ENCODE measurements at places on chromosomes 2 and 18.

DNA sequence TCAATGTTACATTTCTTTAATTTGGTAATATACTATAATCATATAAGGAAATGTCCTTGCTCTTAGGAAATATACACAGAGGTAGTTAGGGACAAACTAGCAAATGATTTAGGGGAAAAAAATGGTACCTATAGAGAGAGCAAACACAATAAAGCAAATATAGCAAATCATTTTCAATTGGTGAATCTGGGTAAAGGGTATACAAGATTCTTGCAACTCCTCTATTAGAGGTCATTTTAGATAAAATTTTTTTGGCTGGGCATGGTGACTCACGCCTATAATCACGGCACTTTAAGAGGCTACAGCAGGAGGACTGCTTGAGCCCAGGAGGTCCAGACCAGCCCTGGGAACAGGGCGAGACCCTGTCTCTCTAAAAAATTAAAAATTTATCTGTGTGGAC lies 44.4 kb downstream of the STRN start:
- DNase-seq, result no peak

GRCh38 chr2:11234309-11234708 lies 79.0 kb downstream of the SLC66A3 start:
- DNase-seq, result no peak

GRCh38 chr2:173232956-173233744 lies 121.5 kb upstream of the CDCA7 start:
- no peak for DNase-seq

DNA sequence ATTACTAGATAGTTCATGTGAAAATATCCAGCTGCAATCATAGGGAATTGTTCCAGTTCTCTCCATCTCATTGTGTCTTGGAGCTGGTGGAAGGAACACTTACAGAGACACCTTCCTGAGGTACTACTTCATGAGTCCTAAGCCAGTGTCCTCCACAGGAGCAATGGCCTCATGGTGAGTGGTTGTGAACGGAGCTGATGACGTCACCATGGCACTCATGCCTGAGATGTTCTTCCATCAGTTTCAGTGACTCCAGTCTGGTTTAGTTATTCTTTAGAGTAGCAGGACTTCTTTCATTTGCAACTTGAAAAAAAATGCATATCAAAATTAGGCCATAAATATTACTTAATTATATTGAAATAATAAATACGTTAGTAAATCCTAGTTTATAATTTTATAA lies 418.6 kb downstream of the ZNF521 start:
- DNase-seq, result no peak

- no peak for DNase-seq
Observed at GRCh38 chr2:222730366-222730999, 59.0 kb downstream of the MOGAT1 start.

GRCh38 chr2:45276914-45277313 lies 267.7 kb upstream of the SIX2 start:
- no peak for DNase-seq

DNA sequence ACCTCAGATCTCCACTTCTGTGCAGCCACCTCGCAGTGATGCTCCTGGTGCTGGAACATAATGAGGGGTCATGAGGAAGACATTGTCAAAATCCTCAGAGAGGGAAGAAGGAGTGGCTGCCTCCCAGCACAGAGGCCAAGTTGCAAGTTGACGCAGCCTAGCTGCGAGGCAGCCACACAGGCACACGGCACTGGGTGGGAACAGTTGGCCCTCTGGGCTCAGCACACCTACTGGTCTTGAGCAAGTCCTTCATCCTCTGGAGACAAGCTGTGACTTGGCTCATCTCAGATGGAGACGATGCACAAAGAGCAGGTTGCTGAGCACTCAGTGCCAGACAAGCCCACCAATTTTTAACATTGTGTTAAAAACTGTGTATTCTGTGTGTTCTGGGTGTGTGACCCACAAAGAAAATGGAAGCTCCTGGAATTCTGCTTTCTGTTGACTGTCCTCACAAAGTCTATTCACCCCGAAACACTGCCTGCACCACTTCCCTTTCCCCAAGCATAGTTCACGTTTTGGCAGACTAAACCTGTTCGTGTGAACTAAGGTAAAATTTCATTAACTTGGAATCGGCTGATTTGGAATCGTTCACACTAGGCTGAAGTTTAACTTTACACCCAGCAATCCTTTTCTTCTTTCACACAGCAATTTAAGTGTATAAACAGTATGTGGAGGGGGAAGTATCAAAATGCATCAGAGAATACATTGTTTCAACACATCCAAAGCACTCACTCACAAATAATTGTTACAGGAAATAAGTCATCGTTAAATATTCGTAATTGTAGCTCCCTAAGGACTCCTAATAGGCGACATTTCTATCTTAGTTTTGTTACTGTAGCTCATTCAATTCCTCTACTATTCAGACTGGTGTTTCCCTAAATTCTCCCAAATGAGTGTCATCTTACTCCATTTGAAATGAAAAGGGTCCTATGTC lies 266.6 kb upstream of the ID2 start:
- DNase-seq, result no peak

GRCh38 chr2:42937171-42937875 lies 144.9 kb upstream of the HAAO start:
- DNase-seq, result no peak

GRCh38 chr2:145086910-145087309 lies 567.0 kb upstream of the ZEB2 start:
- no peak for DNase-seq

DNA sequence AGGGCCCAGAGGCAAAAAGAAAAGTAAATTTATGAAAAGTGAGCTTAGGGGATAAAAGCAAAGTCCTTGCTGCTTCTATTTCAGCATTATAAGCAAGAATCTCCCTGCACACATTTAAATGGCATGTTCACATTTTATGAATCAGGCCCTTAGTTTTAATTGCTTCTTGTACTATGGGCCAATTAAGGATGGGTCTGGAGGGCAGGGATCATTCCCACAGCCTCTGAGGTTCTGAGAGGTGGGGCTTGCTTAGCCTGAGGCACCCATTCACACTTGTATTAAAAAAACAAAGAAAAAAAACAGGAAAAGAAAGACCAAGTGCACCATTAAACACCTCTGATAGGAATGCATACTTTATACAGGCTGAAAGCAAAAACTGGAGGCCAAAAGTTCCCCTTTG lies 565.1 kb downstream of the BCL11A start:
- no peak for DNase-seq

- no peak for DNase-seq
Observed at GRCh38 chr2:144324446-144325045, 195.4 kb downstream of the ZEB2 start.

GRCh38 chr2:219448776-219449341 lies 14.2 kb downstream of the SPEG start:
- DNase-seq, result no peak

- no peak for DNase-seq
Observed at GRCh38 chr2:67130531-67131256, 266.4 kb upstream of the ETAA1 start.

DNA sequence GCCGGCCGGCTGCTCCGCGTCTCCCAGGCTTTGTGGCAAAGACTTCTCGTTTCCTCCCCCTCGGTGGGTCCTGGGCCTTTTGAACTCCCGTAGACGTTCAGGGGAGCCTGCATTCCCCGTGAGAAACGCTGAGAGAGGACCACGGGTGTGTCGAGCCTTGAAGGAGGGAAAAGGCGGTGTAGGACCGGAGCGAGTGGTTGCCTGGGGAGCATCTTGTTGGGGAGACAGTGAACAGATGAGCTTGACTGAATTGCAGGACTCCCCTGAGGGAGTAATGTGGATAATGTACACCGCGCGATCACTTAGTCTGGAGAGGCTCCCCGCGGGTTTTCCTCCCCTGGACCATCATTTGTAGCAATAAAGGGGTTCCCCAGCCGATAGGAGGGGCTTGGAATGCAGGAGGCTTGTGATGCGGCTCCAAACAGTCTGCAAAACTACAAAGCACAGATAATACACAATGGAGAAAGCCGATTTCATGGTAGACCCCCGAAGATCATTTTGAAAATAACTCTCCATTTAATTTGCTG lies 769 bp downstream of the ALMS1 start:
- DNase-seq, result no peak

DNA sequence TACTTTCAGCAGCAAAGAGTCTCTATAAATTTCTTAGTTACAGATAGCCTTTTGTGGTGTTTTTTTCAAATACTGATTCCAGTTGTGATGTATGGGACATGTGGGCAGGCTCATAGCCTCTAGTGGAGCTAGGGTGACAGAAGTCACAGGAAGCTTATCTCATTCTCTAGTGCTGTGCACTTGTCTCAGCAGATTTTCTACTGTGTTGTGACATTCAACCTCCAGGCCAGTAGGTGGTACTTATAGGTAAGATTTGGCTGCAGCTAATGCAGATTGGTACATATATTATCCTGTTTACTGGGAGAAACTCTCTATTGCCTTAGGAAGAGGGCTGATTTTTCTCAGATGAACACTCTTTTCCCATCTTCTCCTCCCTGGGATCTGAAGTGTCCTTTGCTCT lies 176.2 kb downstream of the CALCRL start:
- DNase-seq, result no peak

- no peak for DNase-seq
Observed at GRCh38 chr18:36247036-36247435, 50.5 kb upstream of the FHOD3 start.

- DNase-seq, result no peak
Observed at GRCh38 chr2:170991398-170992182, 62.5 kb downstream of the GORASP2 start.

- DNase-seq, result no peak
Observed at GRCh38 chr18:45891806-45892205, 66.3 kb downstream of the SIGLEC15 start.

- DNase-seq, result no peak
Observed at GRCh38 chr2:36403675-36404230, 48.2 kb downstream of the CRIM1 start.

DNA sequence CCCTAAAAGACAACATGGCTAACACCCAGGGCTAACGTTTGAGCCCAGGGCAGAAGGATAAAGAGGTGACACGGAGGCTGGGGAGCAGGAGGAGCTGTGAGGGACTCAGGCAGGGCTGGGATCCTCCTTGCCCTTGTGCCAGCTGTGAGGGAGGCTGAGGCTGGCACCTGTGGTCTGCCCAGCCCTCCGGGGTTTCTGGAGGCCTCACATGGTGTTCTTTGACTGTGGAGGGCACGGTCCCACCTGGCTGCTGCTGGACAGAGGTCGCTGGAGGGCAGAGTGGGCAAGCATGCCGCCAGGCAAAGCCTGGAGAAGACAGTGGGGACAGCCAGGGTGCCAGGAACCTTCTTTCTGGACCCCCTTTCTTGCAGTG lies 26.8 kb upstream of the CNNM3 start:
- DNase-seq, result no peak

DNA sequence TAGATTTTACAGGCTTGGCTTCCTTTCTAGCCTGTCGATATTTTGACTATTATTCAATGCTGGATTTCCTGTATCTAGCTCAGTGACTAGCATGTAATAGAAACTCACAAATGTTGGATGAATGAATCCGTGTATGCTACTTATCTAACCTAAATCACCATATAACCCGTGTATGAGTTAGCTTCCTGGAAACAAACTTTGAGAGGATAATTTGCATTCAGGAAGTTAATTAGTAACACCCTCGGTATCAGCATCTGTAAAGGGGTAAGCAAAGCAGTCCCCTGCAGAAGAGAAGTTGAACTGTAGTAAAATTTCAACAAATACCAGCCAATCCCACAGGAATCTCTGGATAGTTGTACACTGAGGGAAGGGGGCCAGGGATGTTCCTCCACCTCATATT lies 269.4 kb upstream of the LRATD1 start:
- DNase-seq, result no peak

Data from stimulated activated CD4-positive, alpha-beta T cell treated with anti-CD3 and anti-CD28 coated beads, Interleukin-2, amount 100 ng/mL, for 4 hours (primary cell).